Activated CD8-positive, alpha-beta T cell treated with anti-CD3 and anti-CD28 coated beads, Interleukin-2, amount 10 ng/mL, durations not matched to agents 7 days and 5 days (primary cell): ENCODE measurements at places on chromosomes 1 and 21. TPM values are rescaled to one million over a fixed set of nuclear protein-coding genes. Genes with fewer than 3 reads are reported as not detected.

- no peak overlapping the region for H3K4me3 ChIP-seq
- no peak overlapping the region for H3K27ac ChIP-seq
- DNase-seq: no peak
Measured at GRCh38 chr1:3402258-3403010, 52.0 kb upstream of the ARHGEF16 start.

GRCh38 chr1:198320759-198321158 is 164.0 kb downstream of the NEK7 start:
- DNase-seq: no peak
- H3K36me3 ChIP-seq: peaks cover 26% of the 10 kb centered on the region
- H3K27me3 ChIP-seq: peaks cover 2% of the 10 kb centered on the region
- H3K4me1 ChIP-seq: peaks cover 5% of the 10 kb centered on the region
- H3K27ac ChIP-seq: no peak overlapping the region

DNA sequence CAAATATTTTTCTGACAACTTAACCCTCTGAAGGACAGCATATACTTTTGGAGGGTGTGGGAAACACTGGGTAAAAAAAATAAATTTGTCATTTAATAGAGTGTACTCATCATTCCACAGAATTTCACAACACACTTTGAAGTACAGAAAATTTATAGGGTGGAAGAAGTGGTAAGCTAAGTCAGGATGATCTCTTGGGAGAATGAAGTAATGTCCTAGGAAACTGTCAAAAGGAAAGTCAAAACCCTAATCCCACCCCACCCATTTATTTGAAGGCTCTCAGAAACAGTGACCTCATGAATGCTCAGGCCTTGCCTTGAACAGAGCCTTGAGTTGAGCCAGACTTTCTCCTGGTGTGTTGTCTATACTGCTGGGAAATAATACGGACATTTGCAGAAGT is 7.3 kb upstream of the UAP1 start:
- DNase-seq: no peak
- H3K27ac ChIP-seq: no peak overlapping the region
- no peaks in the 10 kb centered on the region for H3K36me3 ChIP-seq
- H3K4me1 ChIP-seq: no peaks in the 10 kb centered on the region

- no peak overlapping the region for H3K27ac ChIP-seq
- peaks cover 14% of the 10 kb centered on the region for H3K4me1 ChIP-seq
- no peak overlapping the region for H3K4me3 ChIP-seq
Measured at GRCh38 chr21:35134309-35134708, 85.2 kb upstream of the RUNX1 start.

OR2AK2 gene
- not detected for total RNA-seq

KCNN3 gene
- total RNA-seq: not detected

LGR6 gene
- not detected for total RNA-seq

DNA sequence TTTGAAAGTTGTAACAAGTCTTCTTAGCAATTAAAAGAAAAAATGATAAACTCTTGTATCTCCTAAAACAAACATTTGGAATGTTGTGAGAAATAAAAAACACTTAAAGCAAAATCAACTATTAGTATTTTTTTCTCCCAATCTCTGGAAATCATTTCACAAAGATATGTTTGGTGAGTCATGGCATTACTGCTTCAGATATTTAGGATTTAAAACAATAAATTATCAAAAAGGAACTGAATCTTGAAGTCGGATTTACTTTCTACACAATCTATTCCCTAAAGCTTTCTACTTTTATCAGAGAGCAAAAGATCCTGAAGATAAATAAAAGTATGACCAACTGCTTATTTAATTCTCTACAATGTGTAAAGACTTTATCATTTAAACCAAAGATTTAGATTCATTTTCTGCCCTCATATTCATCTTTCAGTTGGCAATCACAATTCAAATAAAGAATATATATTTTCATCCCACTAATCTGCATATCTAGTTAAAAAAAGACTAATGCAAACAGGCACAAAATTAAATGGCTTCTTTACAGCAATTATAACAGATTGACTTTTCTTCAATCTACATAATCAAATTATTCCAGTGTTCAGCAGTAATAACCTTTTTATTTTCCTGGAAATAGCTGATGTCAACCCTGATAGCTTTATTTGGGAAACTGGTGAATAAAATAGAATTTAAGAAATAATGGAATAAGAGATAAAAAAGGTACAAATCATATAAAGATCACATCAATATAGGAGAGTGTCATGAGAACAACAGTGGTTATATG is 230.0 kb downstream of the COP1 start:
- no peaks in the 10 kb centered on the region for H3K27me3 ChIP-seq
- H3K4me1 ChIP-seq: no peaks in the 10 kb centered on the region
- H3K36me3 ChIP-seq: peaks cover 27% of the 10 kb centered on the region
- H3K4me3 ChIP-seq: no peak overlapping the region
- H3K27ac ChIP-seq: no peak overlapping the region
- DNase-seq: no peak

FAM151A gene
- not detected for total RNA-seq
